Activated CD8-positive, alpha-beta memory T cell treated with anti-CD3 and anti-CD28 coated beads for 4 hours (primary cell): ENCODE measurements at places on chromosomes 6 and 20.

GRCh38 chr6:6005051-6006005 lies 1.4 kb downstream of the NRN1 start:
- no peak for DNase-seq

DNA sequence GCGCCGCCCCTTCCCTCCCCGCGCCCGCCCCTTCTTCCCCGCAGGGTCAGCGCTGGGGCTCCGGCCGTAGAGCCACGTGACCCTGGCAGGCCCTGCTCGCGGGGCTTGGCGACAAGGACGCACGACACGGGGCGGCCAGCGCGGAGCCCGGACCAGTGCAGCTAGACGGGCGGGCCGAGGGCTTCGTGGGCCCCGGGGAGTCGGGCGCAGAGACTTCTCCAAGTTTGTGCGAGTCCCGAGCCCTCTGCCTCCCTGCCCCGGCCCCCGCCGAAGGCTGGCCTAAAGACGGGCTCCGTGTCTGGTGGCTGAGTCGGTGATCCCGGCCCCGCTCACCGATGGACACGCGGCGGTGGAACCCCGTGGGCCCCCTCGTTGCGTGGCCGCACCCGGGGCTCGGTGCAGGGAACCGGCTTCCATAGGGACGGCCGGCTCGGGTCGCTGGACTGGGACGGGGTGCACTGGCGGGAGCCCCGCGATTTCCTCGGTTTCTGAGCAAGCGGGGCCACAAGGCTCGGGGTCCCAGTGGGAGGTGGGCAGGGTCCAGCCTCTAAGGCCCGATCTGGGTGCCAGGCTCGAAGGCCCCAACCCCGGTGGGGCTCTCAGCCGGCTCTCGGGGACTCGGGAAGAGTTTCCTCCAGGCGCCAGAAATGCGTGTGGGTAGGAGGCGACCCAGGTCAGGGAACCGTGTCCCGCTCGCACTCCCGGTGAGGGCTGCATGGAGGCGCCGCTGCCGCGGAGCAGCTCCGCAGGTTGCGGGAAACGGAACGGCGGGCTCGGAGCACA lies 452 bp upstream of the GATA5 start:
- no peak for DNase-seq

- DNase-seq, result no peak
Measured at GRCh38 chr20:19211661-19212468, 577 bp upstream of the SLC24A3 start.

GRCh38 chr20:19001177-19001576 lies 187.6 kb downstream of the SCP2D1 start:
- DNase-seq, result no peak

DNA sequence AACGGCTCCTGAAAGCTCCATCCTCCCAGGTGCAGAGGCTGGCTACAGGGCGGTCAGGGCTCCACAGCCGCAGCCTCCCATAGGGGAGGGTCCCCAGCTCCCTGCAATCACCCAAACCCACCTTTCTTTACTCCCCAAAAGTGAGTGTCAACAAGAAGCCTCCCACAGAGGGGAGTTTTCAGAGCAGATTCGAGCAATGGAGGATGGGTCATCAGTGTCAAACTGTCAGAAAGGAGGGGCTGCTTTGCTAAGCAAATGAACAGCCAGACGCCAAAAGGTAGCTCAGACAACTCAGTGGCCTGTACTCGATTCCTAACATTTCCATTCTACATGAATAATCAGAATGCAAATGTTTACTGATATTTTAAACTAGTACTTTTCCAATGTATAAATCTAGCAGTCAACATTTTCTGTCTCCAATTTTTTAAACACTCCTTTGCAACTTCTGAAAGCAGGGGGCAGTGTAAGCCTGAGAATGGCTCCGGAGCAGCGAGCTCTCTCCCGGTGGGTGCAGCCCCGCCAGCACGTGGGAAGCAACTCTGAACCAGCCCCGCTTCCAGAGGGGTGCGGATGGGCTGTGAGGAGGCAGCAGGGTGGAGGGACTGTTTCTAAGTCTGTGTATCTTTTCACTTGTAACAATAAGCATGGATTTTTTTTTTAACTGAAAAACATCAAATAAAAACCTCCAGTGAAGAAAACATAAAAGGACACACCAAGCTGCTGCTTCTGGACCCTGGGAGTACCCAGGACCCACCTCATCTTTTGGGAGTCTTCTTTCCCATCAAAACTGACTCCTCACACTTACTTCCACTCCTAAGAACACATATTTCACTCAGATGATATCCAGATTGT lies 54.9 kb downstream of the TAF4 start:
- DNase-seq, result peak; percentile 47

GRCh38 chr6:14109411-14109826 lies 8.2 kb upstream of the CD83 start:
- DNase-seq, result no peak

- DNase-seq, result no peak
Measured at GRCh38 chr20:52142757-52143156, 48.8 kb downstream of the ZFP64 start.

DNA sequence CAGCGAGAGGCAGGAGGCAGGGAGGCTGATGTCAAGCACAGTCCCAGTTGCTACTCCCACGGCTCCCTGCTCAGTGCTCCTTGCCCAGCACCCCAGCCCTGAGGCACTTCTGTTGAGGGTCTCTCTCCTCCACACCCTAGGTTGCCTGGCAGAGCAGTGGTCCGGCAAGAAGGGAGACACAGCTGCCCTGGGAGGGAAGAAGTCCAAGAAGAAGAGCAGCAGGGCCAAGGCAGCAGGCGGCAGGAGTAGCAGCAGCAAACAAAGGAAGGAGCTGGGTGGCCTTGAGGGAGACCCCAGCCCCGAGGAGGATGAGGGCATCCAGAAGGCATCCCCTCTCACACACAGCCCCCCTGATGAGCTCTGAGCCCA lies 9.1 kb downstream of the CNPY3 start:
- no peak for DNase-seq
